ENCODE measurements at places on chromosomes 2 and 18. TPM values are rescaled to one million over a fixed set of nuclear protein-coding genes. Genes with fewer than 3 reads are reported as not detected.

GRCh38 chr2:3195641-3196476 lies 181.8 kb downstream of the EIPR1 start:
- no peak overlapping the region for H3K4me3 ChIP-seq
- H3K36me3 ChIP-seq: peaks cover 12% of the 10 kb centered on the region
- H3K27ac ChIP-seq: no peak overlapping the region

DNA sequence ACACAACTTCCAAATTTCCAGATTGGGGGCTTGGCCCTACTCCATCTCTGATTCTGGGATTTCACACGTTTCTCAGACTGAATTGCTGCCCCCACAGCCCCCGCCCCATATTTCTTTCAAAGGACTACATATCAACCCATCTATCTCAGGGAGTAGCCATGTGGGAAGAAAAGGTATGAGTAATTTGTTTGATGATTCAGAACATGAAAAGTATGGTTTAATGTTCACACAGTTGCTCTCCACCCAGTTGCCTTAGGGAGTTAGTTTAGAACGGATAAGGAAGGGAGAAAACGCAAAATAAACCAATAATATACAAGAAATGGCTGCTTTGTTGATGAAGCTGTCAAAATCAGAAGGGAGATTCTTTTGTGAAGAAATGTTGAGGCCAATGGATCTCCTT lies 145.1 kb downstream of the PIEZO2 start:
- H3K4me1 ChIP-seq: no peaks in the 10 kb centered on the region
- H3K36me3 ChIP-seq: no peaks in the 10 kb centered on the region
- no peak overlapping the region for H3K4me3 ChIP-seq
- no peak for DNase-seq
- no peak overlapping the region for H3K27ac ChIP-seq
- H3K27me3 ChIP-seq: no peaks in the 10 kb centered on the region

The ICOS gene
- total RNA-seq: 211 TPM

The C2orf78 gene
- total RNA-seq: not detected

The MOCOS gene
- total RNA-seq: not detected
